T-cell (primary cell): ENCODE measurements at places on chromosomes 5 and 9.

- no peak for DNase-seq
These were observed 175.1 kb upstream of the OTULINL start for GRCh38 chr5:14406554-14406849.

- DNase-seq = no peak
These were observed 9.0 kb upstream of the NIPSNAP3A start for GRCh38 chr9:104738452-104738851.

GRCh38 chr9:93263334-93264229, 79.6 kb downstream of the WNK2 start:
- DNase-seq = no peak

- no peak for DNase-seq
These were observed 96.7 kb downstream of the MVB12B start for GRCh38 chr9:126423142-126423915.

DNA sequence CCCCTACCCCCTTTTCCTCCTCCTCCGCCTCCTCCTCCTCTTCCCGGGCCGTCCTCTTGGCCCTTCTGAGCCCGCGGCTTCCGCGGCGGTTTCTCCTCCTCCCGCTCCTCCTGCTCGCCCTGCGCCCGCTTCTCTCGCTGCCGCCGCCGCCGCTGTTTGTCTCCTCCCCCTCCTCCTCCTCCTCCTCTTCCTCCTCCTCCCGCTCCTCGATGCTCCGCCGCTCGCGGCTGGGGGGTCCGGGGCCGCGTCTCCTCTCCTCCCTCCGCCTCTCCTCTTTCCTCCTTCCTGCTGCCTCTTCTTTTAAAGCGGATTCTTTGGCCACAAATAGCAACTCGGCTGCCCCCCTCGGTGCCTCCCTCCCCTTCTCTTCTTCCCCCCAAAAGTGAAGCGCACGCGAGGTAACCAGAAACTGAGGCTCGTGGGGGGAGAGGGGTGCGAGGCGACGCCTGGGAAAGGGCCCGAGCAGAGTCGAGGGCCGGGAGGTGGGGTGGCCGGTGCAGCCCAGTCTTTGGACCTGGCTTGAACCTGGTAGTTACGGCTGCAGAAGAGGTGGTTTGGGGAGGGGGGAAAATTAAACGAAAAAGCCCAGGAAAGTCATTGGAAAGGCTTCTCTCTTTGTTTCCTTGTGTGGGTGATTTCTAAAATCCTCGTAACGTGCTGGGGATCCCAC, 1058.5 kb upstream of the DMAC1 start:
- DNase-seq = no peak

DNA sequence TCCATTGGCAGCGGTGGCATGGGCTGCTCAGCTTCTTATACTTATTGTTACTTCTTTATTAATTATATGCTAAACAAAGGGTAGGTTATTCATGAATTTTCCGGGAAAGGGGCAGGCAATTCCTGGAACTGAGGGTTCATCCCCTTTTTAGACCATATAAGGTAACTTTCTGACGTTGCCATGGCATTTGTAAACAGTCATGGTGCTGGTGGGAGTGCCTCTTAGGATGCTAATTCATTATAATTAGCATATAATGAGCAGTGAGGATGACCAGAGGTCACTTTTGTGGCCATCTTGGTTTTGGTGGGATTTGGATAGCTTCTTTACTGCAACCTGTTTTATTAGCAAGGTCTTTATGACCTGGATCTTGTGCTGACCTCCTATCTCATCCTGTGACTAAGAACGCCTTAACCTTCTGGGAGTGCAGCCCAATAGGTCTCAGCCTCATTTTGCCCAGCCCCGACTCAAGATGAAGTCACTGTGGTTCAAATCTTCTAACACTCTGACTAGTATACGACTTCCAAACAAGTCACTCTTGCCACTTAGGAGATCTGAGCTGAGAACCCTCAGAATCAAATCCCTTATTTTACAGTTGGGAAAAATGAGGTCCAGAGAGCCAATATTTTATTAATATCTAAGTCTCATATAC, 237.5 kb downstream of the TRIM32 start:
- no peak for DNase-seq

- DNase-seq = no peak
These were observed 1081.6 kb upstream of the ACO1 start for GRCh38 chr9:31302620-31303418.

GRCh38 chr9:13688990-13689600, 409.6 kb upstream of the MPDZ start:
- DNase-seq = no peak
